ENCODE measurements at places on chromosomes 5 and 9.

GRCh38 chr5:91635950-91636734, 253.0 kb upstream of the ARRDC3 start:
- no peak for DNase-seq

GRCh38 chr5:102226321-102226720, 69.8 kb downstream of the SLCO4C1 start:
- no peak for DNase-seq

DNA sequence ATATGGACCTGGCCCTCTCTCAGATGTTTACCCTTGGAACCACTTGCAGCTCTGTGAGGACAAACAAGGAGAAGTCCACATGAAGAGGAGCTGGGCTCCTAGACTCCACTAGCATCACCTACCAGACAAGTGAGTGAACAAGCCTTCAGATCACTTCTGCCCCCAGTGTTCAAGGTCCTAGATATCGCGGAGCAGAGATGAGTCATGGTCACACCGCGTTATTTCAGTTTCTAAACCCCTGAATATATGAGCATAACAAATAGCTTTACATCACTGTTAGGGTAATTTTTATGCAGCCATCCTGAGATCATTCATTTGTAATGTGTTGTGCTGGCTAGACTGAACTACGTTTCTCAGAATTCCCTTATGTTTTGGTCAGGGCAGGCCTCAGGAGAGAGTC, 77.0 kb upstream of the DAP start:
- no peak for DNase-seq

- no peak for DNase-seq
These were observed 22.8 kb downstream of the GM2A start for GRCh38 chr5:151275803-151276202.

- no peak for DNase-seq
These were observed 86.7 kb upstream of the SLC30A5 start for GRCh38 chr5:69007163-69007562.

GRCh38 chr9:110788871-110789270, 120.3 kb downstream of the MUSK start:
- no peak for DNase-seq

DNA sequence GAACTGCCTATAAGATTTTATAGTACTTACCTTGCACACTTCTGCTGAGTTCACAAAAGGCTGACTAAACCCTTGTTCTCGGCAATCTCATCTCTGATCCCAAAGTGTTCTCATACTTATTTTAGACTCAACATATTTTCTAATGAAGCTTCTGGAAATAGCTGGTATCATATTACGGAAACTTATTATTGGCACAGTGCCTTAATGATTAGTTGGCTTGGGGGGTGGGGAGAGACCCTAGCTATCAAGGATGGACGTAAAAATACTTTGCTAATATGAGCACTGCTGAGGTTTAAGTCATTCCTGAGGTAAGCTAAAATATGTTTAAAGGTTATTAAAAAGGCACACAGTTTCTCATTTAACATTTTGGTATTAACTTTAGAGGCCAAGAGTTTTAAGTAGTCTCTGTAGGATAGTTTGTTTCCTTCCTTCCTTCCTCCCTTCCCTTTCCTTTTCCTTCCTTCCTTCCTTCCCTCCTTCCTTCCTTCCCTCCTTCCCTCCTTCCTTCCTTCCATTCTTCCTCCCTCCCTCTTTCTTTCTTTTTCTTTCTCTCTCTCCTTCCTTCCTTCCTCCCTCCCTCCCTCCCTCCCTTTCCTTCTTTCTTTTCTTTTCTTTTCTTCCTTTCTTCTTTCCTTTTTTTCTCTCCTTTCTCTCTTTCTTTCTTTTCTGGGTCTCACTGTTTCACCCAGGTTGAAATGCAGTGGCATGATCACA, 31.5 kb downstream of the ZSWIM6 start:
- DNase-seq: no peak

DNA sequence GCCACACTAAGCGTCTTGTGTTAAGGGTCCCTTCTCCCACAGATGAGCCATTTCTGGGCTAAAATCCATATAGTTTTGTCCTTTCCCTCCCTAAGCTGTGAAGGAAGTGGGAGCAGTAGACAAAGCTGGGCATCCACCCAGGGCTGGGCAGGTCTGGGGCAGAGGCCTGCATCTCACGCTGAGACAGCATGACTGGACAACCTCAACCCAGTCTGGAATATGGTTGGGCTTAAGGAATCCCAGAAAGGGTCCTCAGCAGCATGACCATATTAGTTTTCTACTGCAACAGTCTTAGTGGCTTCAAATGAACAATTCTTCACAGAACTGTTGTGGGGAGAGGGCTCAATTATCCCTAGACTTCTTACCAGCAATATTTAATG, 173.8 kb downstream of the AUH start:
- no peak for DNase-seq

DNA sequence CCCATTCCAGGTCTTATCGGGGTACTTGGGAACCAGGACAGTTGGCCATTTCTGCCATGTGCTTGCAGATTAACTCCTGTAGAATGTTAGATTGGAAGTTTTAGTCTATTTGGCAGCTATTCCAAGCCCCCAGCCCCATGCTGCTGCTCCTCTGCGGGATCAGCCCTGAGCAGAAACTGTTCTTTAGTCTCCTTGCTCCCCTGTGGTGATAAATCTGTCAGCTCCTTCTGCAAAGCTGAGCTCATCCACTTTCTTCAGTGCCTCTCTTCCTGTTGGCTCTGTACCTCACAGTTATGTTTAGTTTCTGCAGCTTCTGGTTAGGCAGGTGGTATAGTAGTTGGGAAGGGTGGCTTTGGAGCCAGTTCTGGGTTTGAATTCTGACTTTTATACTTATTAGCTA, 170.4 kb downstream of the GRIA1 start:
- DNase-seq: no peak

DNA sequence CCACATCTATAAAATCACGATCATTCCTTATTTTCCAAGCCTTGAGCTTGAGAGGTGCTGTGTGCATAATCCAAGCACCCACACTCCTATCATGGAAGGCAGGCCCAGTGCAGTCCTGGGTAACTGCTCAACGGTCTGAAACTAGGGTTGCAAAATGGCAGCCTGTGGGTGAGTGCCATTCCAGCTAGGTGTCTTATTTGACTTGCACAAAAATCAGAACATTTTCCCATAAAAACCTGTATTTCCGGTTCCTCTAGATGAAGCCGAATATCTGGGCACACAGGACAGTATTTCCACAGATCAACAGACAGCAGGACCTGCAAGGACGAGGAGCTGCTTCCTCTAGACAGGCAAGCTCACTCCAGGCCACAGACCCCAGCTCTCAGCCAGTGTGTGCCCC, 588.8 kb downstream of the BNC2 start:
- no peak for DNase-seq

- peak; percentile 43 for DNase-seq
These were observed 62.3 kb downstream of the RAPGEF1 start for GRCh38 chr9:131677444-131678180.

DNA sequence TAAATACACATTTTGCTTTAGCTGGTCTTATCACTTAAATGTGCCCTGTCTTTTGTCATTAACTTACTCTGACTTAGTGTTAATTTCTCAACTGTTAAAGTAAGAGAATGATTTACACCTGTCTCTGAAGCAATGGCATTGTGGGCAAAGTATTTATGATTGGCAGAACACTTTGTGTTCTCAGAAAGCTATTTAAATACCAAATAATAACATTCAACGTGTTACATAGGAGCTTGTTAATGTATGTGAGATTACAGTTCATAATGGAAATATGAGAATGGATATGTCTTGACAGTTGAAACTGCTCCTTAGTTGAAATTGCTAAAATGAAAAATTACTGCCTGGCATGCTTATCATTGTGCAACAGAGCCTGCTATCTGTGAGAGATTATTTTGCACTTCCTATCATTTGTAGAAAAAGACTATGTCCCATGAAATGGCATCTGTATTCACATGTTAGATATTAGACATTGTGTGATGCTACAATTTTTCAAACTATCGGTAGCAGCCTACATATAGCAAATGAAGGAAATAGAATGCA, 46.1 kb downstream of the PRR16 start:
- no peak for DNase-seq

- DNase-seq: no peak
These were observed 26.6 kb upstream of the GLDC start for GRCh38 chr9:6672118-6672517.

DNA sequence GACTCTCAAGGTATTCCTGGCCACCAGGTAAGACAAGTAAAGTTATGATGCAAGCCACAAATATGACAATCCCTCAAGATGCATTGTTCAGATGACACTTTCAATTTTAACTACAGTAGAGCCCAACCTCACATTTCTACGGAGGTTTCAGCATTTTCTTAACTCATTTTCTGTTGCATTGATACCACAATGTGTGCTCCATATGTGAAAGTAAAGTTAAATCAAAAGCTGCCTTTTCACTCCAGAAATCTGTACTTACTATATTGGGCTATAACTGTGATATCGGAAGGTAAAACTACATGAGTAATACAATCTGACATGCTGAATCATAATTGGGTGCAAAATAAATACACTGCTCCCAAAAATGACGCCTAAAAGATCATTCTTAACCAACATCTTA, 333.6 kb upstream of the MEF2C start:
- DNase-seq: no peak

DNA sequence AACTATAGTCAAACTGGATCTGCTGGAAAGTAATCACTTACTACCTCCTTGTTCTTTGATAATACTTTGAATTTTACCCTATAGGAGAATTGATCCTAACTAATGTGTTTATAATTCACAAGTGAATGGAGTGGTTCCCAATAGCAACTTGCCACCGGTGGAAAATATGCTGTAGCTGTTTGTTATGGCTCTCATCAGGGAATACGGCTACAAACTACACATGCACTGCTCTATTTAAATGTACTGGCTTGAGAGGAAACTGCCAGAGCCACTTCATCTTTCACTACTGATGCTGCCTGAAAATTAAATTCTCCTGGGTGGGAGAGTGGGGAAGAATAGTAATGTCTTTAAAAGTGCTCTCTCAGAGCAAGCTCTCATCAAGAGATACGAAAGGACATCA, 448.5 kb upstream of the GRAMD2B start:
- DNase-seq: no peak

GRCh38 chr5:130520211-130520610, 615.9 kb downstream of the CHSY3 start:
- no peak for DNase-seq

DNA sequence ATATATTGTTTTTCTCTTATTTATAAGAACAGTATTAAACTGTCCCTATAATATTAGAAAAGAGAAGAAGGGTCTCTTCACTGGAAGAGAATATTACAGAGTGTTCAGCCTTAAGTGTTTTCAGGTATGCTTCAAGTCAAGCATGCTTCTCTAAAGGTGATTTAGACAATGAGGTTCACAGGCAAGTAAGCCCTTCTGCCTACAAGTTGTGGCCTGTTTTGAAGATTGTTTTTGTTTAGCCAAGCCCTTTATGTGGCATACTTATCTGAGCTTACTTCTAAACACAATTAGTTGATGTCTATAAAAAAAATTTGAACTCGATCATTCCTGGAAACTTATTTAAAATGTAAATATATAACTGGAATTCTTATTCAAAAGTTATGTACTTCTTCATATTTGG, 343.8 kb upstream of the CDH18 start:
- no peak for DNase-seq

DNA sequence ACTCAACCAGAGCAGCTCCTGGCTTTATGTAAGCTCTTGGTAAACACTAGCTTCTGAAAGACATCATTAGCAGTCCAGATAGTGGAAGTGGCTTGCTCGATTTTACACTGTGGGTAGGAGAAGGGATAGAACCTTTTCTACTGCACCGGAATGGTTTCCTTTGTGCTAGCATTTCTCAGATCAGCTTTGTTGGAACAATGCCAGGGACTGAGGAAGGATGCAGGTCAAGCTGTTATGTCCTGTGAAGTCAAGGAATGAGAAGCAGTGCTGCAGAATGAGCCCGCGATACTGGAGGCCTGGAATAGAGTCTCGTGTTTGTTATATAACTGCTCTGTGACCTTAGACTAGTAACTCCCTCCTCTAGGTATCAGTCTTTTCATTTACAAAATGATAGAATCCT, 233.6 kb downstream of the GABRB2 start:
- DNase-seq: no peak

DNA sequence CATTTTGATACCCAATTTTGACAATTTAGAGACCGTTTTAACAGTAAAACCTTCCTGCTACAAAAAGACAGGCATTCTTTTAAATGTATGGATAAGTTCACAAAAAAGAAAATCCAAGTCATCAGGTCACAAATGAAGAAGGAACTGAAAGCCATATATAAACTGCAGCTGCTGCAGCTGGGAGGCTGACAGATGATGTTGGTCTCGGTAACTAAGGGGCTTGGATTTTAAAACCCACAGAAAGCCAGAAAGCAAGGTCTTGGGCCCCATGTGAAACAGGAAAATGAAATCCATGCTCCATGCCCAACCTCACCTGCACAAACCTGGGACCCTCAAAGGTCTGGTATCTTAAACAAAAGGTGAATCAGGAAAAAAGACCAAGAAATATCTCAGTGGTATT, 15.7 kb upstream of the C5orf34 start:
- DNase-seq: no peak

GRCh38 chr5:168591302-168592013, 12.3 kb upstream of the PANK3 start:
- no peak for DNase-seq

- no peak for DNase-seq
These were observed 145.4 kb downstream of the SPATA31D1 start for GRCh38 chr9:82134010-82134409.

DNA sequence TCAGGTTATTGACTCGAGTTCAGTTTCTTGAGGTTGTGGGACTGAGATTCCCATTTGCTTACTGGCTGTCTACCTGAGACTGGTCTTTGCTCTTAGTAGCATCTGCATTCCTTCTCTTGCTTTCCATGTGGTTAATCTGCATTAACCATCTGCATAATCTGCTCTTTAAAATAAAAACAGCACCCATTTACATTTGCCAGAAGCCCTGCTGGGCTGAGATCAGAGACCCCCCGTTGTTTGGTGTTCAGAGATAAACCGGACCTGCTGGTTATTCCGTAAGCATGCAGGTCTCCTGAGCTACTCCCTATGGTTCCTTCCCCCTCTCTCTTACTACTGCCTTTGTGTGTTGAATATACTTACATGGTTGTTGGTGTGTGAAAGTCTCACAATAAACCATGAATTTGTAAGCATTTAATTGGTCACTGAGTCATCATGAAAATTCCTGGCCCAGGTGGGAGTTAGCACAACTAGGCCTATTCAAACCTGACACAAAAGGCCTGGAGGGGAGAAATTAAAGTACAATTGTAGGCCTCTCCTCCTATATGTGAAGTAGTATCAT, 396.7 kb downstream of the MRPS30 start:
- DNase-seq: no peak
